ENCODE measurements at places on chromosomes 16 and 17. TPM values are rescaled to one million over a fixed set of nuclear protein-coding genes. Genes with fewer than 3 reads are reported as not detected.

Gene CCT6B
- 8.6 TPM for total RNA-seq

GRCh38 chr16:8941718-8942344, 21.9 kb downstream of the USP7 start:
- peaks cover 79% of the 10 kb centered on the region for H3K4me1 ChIP-seq
- H3K27ac ChIP-seq = no peak overlapping the region
- DNase-seq = no peak
- no peaks in the 10 kb centered on the region for H3K27me3 ChIP-seq

DNA sequence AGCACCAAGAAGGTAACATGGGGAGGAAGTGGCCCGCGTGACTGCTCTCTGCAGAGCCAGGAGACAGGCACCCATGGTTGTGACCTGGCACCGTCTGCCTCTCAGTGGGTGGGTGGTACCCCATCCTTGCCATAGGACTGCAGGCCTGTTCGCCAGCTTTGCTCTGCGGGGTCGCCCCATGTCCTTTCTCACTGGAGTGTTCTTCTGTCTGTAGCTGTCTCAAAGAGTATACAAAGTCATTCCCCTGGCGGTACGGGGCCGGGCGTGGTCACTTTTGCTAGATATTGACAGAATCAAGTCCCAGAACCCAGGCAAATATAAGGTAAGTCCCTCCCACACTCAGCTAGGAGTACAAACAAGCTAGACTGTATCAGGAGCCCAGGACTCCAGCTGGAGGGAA, 6.0 kb downstream of the TBC1D26 start:
- no peak overlapping the region for H3K4me3 ChIP-seq
- H3K27me3 ChIP-seq = no peaks in the 10 kb centered on the region
- H3K36me3 ChIP-seq = no peaks in the 10 kb centered on the region
- no peaks in the 10 kb centered on the region for H3K4me1 ChIP-seq
- DNase-seq = no peak
- no peak overlapping the region for H3K27ac ChIP-seq

- no peaks in the 10 kb centered on the region for H3K27me3 ChIP-seq
- no peak overlapping the region for H3K4me3 ChIP-seq
- DNase-seq = no peak
- no peaks in the 10 kb centered on the region for H3K36me3 ChIP-seq
- peaks cover 16% of the 10 kb centered on the region for H3K4me1 ChIP-seq
Observed at GRCh38 chr16:81319221-81319912, 4.6 kb downstream of the GAN start.

Measured in stomach (tissue), 19 donors.